Head of caudate nucleus (tissue), 42 donors: ENCODE measurements at places on chromosomes 3 and 15.

DNA sequence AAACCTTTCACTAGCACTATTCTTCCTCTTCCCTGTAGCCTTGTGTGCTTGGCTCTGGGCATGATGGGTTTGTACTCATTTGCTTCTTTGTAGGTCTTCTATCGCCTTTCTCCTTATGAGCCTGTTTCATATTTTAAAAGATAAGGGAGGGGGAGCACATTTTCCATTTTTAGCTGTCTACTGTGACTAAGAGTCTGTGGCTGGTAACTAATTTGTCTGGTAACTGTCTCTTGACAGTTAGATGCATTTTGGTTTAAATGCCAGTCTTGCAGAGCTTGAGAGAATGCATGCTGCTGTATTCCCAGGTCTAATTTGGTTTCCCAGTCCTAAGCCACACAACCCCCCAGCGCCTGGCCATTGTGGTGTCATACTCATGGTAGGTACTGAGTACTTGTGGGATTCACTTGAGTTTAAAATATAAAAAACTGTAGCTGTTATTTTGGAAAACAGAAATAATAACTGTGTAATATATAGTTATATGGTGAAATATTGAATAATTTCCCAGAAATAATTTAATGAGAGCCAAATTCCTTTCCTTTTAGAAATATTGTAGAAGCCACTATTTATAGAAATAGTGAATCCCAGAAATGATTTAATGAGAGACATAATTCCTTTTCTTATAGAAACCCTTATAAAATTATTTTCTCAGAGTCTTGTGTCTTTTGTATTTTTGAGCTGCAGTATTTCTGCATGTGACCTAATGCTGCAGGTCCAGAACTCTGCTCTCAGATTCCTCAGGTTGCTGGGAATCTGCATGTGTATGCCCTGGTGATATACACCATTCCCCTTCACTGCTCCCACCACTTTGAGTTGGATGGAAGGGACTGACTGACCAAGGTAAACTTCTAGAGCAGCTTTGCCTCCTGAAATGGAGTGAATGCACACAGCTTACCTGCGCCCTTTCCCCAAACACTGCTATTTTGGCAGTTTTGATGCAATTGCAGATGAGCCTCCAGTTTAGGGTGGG lies 13.9 kb upstream of the GPR171 start:
- no peak for DNase-seq

DNA sequence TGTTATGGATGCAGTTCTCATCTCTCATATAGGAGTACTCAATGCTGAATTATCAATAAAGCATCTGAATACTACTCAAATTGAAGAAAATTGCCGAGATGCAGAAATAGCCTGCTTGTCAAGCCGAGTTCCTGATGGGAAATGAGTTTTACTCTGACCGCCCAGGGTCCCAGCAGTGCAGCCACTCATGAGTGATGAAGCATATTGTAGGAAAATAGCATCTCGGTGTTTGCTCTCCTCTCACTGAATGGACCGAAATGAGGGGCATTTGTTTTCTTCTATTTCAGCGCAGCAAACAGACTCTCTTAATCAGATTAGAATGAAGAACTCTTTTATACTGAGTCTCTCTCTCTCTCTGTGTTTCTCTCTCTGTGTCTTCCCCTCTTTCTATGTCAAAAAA lies 190.0 kb downstream of the GABRB3 start:
- DNase-seq: no peak

GRCh38 chr15:80055933-80056332 lies 3.5 kb upstream of the ZFAND6 start:
- no peak for DNase-seq

DNA sequence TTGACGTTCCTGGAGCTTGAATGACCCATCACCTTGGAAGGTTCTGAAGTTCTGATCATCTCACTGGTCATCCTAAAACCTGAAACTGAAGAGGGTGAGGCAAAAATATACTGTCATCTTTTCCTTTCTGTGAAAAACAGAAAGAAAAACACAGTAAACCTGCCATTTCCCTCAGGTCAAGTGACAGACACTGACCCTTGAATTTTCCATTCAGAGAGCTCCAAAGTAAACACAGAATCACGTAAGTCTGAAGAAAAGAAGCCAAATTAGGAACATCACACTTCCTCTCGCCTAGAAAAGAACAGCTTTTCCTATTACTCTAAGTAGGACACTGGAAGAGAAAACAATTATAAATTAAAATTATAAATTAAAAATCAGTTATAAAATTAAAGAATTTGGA lies 78.7 kb upstream of the TGFBR2 start:
- DNase-seq: no peak

DNA sequence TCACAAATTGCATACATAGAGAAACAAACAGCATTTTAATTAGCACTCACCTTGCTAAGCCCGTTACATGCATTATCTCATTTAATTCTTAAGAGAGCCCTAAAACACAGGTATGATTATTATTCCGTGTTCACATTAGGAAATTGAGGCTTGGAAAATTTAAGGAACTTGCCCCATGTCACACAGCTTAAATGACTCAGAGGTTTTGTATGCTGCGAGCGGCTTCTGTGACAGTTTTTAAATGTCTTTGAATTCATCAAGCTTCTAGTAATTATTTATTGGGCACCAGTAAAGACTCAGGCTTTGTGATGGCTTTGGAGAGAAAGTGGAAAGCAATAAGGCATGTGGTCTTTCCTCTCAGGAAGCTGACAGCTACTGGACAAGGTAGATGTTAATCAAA lies 166.7 kb upstream of the THBS1 start:
- DNase-seq: no peak

GRCh38 chr3:112676659-112677234 lies 35.8 kb upstream of the CCDC80 start:
- DNase-seq: peak; percentile 38

- no peak for DNase-seq
Observed at GRCh38 chr3:127427156-127427555, 139.3 kb upstream of the PRR20G start.

DNA sequence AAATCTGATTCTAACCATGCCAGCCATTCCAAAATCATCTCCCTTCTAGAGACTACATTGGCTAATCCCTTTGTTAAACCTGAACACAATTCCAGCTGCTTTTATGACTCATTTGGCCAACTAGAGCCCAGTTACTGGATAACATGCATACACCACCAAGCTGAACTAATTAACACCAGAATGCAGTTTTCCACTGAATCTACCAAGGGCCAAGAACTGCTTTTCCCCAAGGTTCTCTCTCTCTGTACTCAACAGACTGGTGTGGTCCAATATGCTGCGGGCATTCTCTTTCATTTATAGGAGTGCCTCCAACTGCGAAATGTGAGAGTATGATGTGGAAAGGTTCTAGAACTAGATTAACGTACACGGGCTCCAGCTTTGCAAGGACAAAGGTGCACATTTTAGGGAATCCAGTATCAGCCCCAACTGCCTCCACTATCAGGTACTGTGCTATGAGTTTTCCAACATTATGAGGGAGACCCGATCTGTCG lies 1.5 kb downstream of the CHSY1 start:
- DNase-seq: no peak

DNA sequence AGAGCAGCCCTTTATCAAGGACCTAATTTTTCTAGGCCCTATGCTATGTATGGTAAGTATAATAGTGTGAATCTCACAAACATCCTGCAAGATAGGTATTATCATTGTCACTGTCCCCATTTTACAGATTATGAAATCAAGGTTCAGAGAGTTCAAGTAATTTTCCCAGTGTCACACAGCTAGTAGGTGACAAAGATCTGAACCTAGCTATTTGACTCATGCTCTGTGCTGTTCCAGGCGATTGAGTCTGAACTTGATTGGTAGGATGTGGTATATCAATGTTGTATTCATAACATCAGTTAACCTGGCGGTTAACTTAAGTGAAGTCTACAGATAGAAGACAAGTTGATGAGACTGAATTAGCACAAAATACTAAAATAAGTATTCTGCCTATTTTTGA lies 229.9 kb downstream of the CHST2 start:
- DNase-seq: no peak

- DNase-seq: peak; percentile 31
Observed at GRCh38 chr3:73727117-73727821, 102.5 kb upstream of the PDZRN3 start.

DNA sequence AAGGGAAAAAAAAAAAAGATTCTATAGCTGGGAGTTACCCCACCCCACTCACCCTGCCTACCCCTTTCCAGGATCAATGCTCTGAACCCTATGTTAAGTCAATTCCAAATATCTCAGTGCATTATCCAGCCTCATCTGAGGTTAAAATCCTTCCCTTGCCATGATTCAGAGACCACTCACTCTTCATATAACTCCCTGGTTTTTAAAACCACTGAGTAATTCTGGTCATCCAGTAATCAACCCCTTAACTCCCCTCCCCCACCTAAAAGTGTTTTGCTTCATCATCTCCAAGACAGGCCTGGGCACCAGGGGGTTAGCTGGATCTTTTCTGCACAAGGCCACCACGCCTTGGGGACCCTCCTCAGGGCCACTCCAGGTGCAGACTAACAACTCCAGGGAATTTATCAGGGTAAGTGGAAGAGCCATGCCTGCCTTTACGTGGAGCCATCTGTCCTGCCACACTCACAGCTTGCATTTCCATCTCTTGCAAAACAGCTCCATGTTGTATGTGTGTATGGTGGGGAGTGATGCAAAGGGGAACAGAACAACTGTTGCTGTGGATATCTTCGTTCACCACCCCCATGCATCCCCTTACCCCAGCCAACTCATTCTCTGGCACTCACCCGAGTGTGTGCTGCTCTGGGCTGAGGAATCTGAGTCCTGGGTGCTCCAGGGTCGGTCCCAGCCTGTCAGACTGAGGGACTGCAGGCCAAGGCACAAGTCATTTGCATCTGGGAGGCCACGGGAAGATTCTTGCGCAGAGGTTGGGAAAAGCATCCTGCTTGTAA lies 30.7 kb upstream of the RPS17 start:
- no peak for DNase-seq

DNA sequence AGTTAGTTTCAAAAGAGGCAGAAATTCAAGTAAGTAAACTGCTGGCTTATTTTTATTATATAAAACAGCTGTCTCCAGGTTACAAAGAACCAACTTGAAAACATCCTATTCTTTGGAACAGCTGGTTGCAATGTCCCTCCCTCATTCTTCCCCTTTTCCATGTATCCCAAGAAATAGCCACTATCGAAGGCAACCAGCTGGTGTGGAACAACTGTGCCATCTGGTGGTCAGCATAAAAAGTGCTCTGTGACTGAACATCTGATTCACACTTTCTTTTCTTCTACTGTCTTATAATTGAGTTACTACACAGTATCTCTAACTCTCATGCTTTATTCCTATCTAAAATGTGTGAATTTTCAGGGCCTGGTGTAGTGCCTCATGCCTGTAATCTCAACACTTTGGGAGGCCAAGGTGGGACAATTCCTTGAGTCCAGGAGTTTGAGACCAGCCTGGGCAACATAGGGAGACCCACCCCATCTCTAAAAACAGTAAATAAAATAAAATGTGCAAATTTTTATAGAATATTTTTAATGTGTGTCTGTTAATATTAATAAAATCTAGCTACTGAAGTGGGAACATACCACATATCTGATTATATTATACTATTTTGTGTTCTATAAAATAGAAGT lies 9.6 kb downstream of the OSBPL11 start:
- peak; percentile 42 for DNase-seq

GRCh38 chr3:178676077-178676476 lies 139.8 kb downstream of the KCNMB2 start:
- no peak for DNase-seq

DNA sequence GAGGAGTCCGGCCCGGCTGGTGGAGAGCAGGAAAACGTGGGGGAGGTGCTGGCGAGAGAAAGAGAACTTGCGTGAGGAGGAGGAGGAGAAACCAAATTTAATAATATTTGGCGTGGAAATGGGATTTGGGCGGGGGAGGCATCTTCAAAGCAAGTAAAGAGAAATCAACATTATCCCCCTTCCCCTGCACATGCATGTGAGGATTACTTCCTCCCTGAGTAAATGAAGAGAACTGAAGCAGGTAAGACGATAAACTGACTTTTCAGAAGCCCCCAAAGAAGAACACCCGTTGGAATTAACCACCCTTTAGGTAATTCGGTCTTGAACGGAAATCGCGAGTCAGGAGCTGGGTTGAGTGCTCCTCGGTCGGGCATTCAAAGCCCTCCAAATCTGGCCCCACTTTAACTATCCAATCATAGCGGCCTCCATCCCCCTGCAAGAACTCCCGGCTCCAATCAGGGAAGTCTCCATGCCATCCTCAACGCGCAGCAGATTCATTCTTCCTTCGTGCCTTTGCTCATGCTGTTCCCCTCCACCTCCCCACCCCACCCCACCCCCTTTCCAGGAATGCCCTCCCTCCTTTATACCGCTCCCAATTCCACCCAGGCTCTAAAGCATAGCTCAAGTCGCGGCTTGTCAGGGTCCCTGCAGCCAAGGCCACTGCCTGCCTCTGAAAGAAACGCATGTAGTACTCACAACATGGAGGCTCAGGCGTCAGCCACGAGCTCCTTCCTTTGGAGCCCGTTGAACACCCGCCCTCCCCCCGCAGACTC lies 545 bp upstream of the RFX7 start:
- peak; percentile 64 for DNase-seq

DNA sequence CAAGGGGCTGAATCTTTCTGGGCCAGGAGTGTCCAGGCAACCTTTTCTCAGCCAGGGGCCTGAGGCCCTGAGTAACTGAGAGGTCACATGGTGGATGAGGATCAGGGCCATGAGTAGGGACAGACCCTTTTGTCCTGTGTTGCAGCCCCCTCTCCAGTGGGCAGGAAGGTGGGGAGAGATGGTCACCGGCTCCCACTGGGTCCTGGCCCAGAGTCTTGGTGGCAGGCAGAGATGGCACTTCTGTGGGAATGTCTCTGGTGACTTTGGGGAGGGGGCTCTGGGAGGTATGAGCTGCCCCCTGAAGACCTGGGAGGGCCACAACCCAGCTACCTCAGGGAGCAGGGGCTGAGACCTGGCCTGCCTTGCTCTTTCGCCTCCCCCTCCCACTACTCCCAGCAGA lies 6.8 kb downstream of the ESYT3 start:
- DNase-seq: no peak

DNA sequence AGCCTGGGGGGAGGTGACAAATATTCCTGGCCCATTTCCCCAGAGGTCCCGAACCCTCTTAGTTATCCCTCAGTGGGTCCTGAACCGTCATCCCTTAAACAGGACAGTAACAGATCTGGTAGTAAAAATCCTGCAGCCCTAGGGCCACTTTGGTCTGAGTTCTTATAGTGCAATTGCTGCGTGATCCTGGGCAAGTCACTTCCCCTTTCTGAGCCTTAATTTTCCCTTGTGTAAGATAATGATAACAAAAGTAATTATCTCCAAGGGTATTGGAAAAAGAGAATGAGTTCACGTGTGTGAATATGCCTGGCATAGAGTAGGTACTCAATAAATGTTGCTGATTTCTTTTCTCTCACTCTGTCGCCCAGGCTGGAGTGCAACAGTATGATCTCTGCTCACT lies 2.9 kb upstream of the JAGN1 start:
- no peak for DNase-seq

- peak; percentile 42 for DNase-seq
Observed at GRCh38 chr3:128322030-128323022, 144.4 kb downstream of the DNAJB8 start.

GRCh38 chr3:89908711-89909213 lies 801.3 kb downstream of the EPHA3 start:
- no peak for DNase-seq

- DNase-seq: no peak
Observed at GRCh38 chr3:28134792-28135375, 106.5 kb upstream of the CMC1 start.
